ENCODE measurements at places on chromosomes 2 and 18. TPM values are rescaled to one million over a fixed set of nuclear protein-coding genes. Genes with fewer than 3 reads are reported as not detected.
A peak's percentile ranks its signal among the peaks of the same experiment; 100 is the strongest.

GRCh38 chr2:121137571-121137970 is 147.4 kb downstream of the TFCP2L1 start:
- H3K36me3 ChIP-seq, result no peaks in the 10 kb centered on the region
- peaks cover 2% of the 10 kb centered on the region for H3K27me3 ChIP-seq

- H3K36me3 ChIP-seq, result no peaks in the 10 kb centered on the region
- DNase-seq, result no peak
- no peaks in the 10 kb centered on the region for H3K4me1 ChIP-seq
- H3K27ac ChIP-seq, result no peak overlapping the region
- no peak overlapping the region for H3K4me3 ChIP-seq
These were observed 262.4 kb upstream of the CCDC68 start for GRCh38 chr18:55221622-55222021.

- H3K4me3 ChIP-seq, result no peak overlapping the region
- H3K4me1 ChIP-seq, result peaks cover 3% of the 10 kb centered on the region
- H3K27me3 ChIP-seq, result no peaks in the 10 kb centered on the region
These were observed 101.1 kb downstream of the PIGN start for GRCh38 chr18:62085756-62086155.

Gene KCNG3
- not detected for total RNA-seq

GRCh38 chr2:205435970-205436369 is 246.3 kb upstream of the NRP2 start:
- DNase-seq, result no peak
- no peak overlapping the region for H3K27ac ChIP-seq
- H3K4me3 ChIP-seq, result no peak overlapping the region
- no peaks in the 10 kb centered on the region for H3K36me3 ChIP-seq
- H3K4me1 ChIP-seq, result no peaks in the 10 kb centered on the region

GRCh38 chr18:55477499-55477859 is 110.5 kb downstream of the TCF4 start:
- peak; percentile 23 for DNase-seq
- H3K4me1 ChIP-seq, result peaks cover 8% of the 10 kb centered on the region
- H3K27me3 ChIP-seq, result no peaks in the 10 kb centered on the region
- H3K4me3 ChIP-seq, result peak overlapping the region; percentile 67
- H3K27ac ChIP-seq, result no peak overlapping the region

Gene MAP3K19
- not detected for total RNA-seq

Gene AGAP1
- total RNA-seq, result 1.1 TPM

Gene ICOS
- total RNA-seq, result 63.0 TPM

- no peaks in the 10 kb centered on the region for H3K4me1 ChIP-seq
- DNase-seq, result no peak
- no peaks in the 10 kb centered on the region for H3K36me3 ChIP-seq
These were observed 566.4 kb downstream of the TNS1 start for GRCh38 chr2:217436386-217436785.

Gene CRYGC
- total RNA-seq, result not detected

Gene CABLES1
- total RNA-seq, result 2.7 TPM

GRCh38 chr2:121577381-121577780 is 46.7 kb downstream of the RNU4ATAC start:
- H3K27me3 ChIP-seq, result no peaks in the 10 kb centered on the region
- H3K36me3 ChIP-seq, result peaks cover 3% of the 10 kb centered on the region
- DNase-seq, result no peak
- no peak overlapping the region for H3K27ac ChIP-seq
- H3K4me3 ChIP-seq, result no peak overlapping the region

GRCh38 chr2:182666674-182667314 is 49.3 kb upstream of the DNAJC10 start:
- no peak overlapping the region for H3K27ac ChIP-seq
- no peaks in the 10 kb centered on the region for H3K4me1 ChIP-seq
- H3K27me3 ChIP-seq, result peaks cover 7% of the 10 kb centered on the region
- DNase-seq, result no peak
- H3K36me3 ChIP-seq, result no peaks in the 10 kb centered on the region

Gene TDRD15
- total RNA-seq, result not detected

DNA sequence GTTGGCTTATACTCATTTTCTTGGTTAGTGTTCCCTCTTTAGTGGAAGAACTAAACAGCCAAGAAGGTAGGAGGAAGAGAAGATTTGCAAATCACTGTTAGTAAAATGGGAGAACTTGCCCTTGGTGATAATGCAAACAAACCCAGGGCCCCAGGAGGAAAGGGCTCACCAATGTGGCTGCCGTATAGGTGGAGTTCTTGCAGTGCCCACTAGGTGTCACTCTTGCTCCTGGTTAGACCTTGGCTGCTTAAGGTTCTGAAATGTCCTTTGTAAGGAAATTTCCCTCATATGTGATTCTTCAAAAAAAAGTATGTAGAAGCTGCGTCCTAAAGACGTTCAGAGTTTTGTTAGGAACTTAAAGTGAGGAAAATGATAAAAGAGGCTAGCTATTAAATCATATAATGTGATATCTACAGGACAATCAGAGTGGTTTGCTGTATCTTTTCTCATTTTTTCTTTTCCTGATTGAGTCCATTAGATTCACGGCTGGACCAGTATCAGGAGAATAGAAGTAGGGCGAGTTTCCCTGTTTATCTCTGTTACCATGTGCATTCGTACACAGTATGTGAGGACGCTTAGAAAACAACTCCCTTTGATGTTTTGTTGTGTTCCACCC is 48.6 kb downstream of the RPIA start:
- H3K36me3 ChIP-seq, result peaks cover 51% of the 10 kb centered on the region
- H3K4me1 ChIP-seq, result peaks cover 17% of the 10 kb centered on the region
- peak; percentile 73 for DNase-seq
- H3K27me3 ChIP-seq, result no peaks in the 10 kb centered on the region
- no peak overlapping the region for H3K4me3 ChIP-seq

DNA sequence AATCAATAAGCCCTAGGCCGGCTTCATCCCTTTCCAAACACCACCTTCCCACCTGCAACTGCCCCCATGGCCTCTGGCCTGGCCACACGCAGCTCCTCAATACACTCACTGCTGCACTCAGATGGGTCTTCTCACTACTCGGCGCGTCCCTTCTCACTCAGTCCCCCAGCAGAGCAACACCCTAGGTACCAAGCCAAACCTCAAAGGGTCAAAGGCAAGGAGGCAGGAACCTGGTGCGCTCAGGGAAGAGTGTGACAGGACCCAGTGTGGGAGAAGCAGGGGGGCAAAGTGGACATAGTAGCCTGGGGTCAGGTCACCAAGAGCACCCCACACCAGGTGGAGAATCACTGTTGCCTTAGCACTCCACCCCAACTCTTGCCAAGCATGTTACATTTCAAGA is 90.6 kb downstream of the TTC32 start:
- no peaks in the 10 kb centered on the region for H3K36me3 ChIP-seq
- no peak for DNase-seq
- H3K27me3 ChIP-seq, result peaks cover 8% of the 10 kb centered on the region
- no peak overlapping the region for H3K4me3 ChIP-seq
- H3K27ac ChIP-seq, result no peak overlapping the region
- no peaks in the 10 kb centered on the region for H3K4me1 ChIP-seq

GRCh38 chr2:55957142-55957541 is 33.6 kb upstream of the EFEMP1 start:
- no peaks in the 10 kb centered on the region for H3K36me3 ChIP-seq
- no peak for DNase-seq
- H3K4me1 ChIP-seq, result no peaks in the 10 kb centered on the region
- no peaks in the 10 kb centered on the region for H3K27me3 ChIP-seq
- H3K27ac ChIP-seq, result no peak overlapping the region

DNA sequence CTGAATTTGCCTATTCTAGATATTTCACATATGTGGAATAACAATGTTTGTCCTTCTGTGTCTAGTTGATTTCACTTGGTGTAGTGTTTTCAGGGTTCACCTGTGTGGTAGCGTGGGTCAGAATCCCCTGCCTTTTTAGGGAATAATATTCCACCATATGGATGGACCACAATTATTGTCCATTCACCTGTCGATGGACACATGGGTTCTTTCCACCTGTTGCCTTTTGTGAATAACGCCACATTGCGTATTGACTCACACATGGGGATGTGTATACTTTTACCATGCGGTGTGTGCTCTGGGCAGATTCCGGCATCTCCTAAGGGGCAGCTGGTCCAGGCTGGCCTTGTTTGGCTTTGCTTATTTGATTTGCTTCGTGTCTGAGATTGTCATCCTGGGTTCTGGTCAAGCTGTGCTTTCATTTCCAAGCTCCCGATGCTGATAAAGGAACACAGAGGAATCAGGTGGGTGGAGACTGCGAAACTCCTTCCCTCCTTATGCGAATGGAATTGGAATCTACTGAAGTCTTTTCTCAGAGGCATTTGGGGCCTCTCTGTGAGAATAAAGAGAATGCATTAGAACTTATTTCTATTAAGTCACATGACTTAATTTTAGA is 18.9 kb upstream of the ALLC start:
- no peaks in the 10 kb centered on the region for H3K27me3 ChIP-seq
- no peak overlapping the region for H3K27ac ChIP-seq
- no peaks in the 10 kb centered on the region for H3K4me1 ChIP-seq
- no peaks in the 10 kb centered on the region for H3K36me3 ChIP-seq
- no peak overlapping the region for H3K4me3 ChIP-seq

Gene NEU4
- 0.38 TPM for total RNA-seq

Gene CCNYL1
- total RNA-seq, result 6.1 TPM

Gene CD302
- 0.50 TPM for total RNA-seq

DNA sequence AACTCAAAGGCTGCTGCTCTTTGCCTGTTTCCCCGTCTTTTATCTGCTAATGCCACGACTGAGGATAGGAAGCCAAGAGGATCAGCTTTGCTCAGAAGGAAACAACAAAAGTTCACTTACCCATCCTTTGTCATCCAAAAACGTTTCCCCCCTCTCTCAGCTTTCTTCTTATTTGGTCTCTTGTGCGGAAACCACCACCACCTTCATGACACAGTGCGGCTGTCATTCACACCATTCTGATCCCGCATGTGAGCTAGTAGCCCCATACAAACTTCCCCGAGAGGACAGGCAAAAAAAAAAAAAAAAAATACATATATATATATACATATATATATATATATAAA is 656 bp downstream of the LRRTM4 start:
- no peaks in the 10 kb centered on the region for H3K4me1 ChIP-seq
- H3K27ac ChIP-seq, result no peak overlapping the region
- no peak for DNase-seq
- H3K4me3 ChIP-seq, result no peak overlapping the region

GRCh38 chr2:101509499-101510284 is 34.8 kb upstream of the RFX8 start:
- H3K27me3 ChIP-seq, result peaks cover 4% of the 10 kb centered on the region
- no peak overlapping the region for H3K27ac ChIP-seq
- H3K36me3 ChIP-seq, result no peaks in the 10 kb centered on the region
- H3K4me1 ChIP-seq, result peaks cover 2% of the 10 kb centered on the region
- no peak overlapping the region for H3K4me3 ChIP-seq
- no peak for DNase-seq

Gene HOXD13
- total RNA-seq, result not detected

Gene VAPA
- total RNA-seq, result 142 TPM

Gene SPATS2L
- 79.0 TPM for total RNA-seq

Gene UCN
- total RNA-seq, result 2.2 TPM

Gene CIB4
- not detected for total RNA-seq

Gene SFT2D3
- 5.2 TPM for total RNA-seq

Gene MDH1B
- 0.08 TPM for total RNA-seq

Gene SERPINB10
- total RNA-seq, result not detected

Gene FAM110C
- 4.8 TPM for total RNA-seq

GRCh38 chr2:7191932-7192331 is 274.7 kb downstream of the RNF144A start:
- DNase-seq, result no peak
- H3K4me3 ChIP-seq, result no peak overlapping the region
- H3K27ac ChIP-seq, result no peak overlapping the region
- H3K4me1 ChIP-seq, result no peaks in the 10 kb centered on the region
- H3K36me3 ChIP-seq, result no peaks in the 10 kb centered on the region
- no peaks in the 10 kb centered on the region for H3K27me3 ChIP-seq

Gene LBH
- total RNA-seq, result 110 TPM

DNA sequence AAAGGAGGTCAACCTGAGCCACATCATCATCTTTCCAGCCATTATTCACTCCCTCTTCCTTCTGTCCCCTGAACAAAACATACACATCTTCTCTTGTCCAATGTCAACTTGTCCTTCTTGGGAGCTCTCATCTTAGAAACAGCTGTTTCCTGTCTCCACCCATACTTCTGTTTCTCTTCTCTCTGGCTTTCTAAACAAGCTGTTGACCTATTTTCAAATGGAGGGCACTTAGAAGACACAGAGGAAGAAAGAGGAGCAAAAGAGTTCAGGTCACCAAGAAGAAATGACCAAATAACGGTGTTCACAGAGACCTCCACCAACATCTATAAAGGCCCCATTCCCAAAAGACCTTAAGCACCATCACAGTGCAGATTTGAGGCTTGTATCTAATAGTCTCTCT is 355.9 kb upstream of the HNRNPA3 start:
- DNase-seq, result no peak
- peaks cover 5% of the 10 kb centered on the region for H3K36me3 ChIP-seq
- peaks cover 10% of the 10 kb centered on the region for H3K27me3 ChIP-seq
- peak overlapping the region; percentile 62 for H3K27ac ChIP-seq
- H3K4me1 ChIP-seq, result peaks cover 52% of the 10 kb centered on the region

DNA sequence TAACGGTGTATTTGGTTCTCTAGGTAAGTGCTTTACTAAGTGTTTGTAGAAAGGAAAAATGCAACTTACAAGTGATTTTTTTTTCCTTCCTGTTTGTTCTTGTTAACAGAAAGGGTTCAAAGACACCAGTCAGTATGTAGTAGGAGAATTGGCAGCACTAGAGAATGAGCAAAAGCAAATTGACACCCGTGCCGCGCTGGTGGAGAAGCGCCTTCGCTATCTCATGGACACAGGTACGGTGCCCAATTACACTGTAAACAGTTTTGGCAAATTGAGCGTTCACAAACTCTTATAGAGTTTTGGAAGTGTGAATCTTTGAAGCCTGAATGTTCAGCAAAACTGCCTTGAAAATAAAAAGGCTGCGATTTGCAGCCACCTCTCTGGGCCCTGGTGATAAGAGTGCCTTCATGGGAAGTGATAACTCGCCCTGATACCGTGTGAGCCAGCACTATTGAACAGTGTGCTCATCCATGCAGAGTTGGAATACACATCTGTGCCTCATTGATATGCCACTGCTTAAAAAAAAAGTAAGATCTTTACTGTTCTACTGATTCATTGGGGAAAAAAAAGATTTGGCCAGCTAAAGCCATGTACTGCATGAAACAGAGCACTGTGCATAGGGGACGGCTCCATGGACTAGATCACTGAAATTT is 54.0 kb upstream of the OTX1 start:
- peaks cover 2% of the 10 kb centered on the region for H3K36me3 ChIP-seq
- no peaks in the 10 kb centered on the region for H3K4me1 ChIP-seq
- no peak for DNase-seq
- H3K27ac ChIP-seq, result no peak overlapping the region

DNA sequence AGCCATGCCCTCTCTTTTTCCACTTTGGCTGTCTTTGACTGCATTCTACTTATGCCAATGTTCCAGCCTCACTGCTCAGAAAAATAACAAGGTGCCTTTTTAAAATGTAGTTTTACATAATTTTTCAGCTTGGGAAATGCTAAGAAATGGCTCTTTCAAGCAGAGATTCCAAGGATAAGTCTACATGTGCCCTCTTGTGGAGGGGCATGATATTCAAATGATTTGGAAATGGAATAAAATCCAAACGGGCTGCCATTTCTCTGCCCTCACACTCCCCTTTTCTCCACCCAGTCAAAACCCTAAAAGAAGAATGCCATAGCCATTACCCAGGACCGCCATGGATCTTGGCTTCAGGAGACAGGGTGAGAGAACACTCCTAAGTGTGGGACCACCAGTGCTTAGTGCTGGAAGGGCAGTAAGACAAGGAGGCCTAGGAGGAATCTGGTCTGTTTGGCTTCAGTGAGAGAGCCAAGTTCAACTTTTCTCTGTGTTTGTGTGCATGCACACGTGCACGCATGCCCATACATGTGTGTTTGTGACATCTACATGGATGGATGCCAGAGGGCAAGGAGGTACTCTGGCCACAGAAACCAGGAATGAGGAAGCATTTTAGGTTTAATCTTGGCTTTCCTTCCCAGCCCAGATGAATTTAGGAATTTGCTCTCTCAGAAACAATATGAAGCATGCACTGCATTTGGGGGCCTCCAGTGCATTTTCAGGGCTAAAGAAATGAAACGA is 174.0 kb upstream of the SLC14A2 start:
- no peaks in the 10 kb centered on the region for H3K4me1 ChIP-seq
- DNase-seq, result no peak
- no peak overlapping the region for H3K27ac ChIP-seq
- no peak overlapping the region for H3K4me3 ChIP-seq
